ENCODE measurements at places on chromosomes 16 and 17. TPM values are rescaled to one million over a fixed set of nuclear protein-coding genes. Genes with fewer than 3 reads are reported as not detected.

The ADAM11 gene
- 0.14 TPM for total RNA-seq

DNA sequence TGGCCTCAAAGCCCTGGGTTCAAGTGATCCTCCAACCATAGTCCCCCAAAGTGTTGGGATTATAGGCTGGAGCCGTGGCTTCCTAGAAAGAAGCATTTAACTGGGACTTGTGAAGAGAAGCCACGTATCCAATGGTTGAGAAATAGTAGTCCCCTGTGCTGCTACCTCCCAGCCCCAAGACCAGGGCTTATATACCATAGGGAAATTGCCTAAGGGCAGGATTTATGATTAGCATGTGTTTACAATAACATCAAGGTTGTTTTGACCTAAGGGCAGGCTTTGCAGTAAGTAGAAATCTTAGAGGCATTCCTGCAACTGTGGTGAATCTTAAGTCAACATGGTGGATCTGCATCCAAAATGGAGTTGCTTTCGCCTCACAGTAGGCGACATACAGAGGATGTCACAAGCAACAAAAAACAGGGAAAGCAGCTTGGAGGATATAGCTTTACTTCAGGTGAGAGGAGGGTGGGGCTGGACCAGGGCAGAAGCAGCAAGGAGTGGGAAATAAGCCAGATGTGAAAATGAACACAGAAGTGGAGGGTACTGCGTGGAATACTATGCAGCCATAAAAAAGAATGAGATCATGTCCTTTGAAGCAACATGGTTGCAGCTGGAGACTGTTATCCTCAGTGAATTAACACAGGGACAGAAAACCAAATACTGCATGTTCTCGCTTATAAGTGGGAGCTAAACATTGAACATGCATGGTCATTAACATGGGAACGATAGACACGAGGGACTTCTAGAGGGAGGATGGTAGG lies 18.7 kb upstream of the NSMCE1 start:
- no peak for DNase-seq

The ABCA6 gene
- total RNA-seq, result not detected

GRCh38 chr16:3149630-3150345 lies 15.0 kb downstream of the ZNF213 start:
- DNase-seq, result peak; percentile 50

DNA sequence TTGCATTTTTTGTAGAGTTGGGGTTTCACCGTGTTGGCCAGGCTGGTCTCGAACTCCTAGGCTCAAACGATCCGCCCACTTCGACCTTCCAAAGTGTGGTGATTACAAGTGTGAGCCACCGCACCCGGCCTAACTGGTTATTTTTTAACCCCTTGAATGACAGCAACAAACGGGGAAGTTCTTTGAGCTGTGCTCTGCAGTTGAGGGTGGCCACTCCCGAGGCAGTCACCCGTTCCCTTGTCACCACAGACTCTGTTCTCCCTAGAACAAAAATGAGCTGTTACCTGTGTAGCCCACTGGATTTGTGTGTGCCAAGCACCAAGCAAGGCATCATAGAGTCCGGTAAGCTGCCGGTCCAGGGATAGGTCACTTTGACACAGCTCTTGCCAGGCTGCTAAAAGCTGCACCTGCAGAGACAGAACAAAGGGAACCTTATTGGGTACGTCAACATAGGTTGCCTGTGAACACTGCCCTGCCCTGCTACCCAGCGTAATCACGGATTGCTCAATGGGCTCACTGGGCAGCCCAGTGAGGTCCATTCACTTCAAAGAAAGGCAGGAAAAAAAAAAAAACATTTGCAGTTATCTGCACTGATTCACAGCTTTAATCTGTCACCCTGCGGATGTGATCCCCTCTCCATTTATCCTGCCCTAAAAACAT lies 19.6 kb downstream of the COG7 start:
- no peak for DNase-seq

The RHBDF1 gene
- total RNA-seq, result 1.2 TPM

GRCh38 chr17:29566473-29567303 lies at the start of gene ABHD15:
Gene ABHD15, minus strand, starts transcription at chr17:29567037. Its CDS starts 71 bp downstream, at chr17:29566966.
- peak; percentile 70 for DNase-seq

- DNase-seq, result no peak
Observed at GRCh38 chr17:12590417-12590816, 75.3 kb upstream of the MYOCD start.

- no peak for DNase-seq
Observed at GRCh38 chr16:15507301-15507958, 73.0 kb downstream of the BMERB1 start.

- no peak for DNase-seq
Observed at GRCh38 chr16:1422076-1422475, 1.5 kb upstream of the UQCC4 start.

GRCh38 chr16:84595052-84595481 lies 22.8 kb downstream of the COTL1 start:
- no peak for DNase-seq

- DNase-seq, result no peak
Observed at GRCh38 chr16:86212706-86213436, 297.5 kb upstream of the FOXF1 start.

The LRRC37A gene
- 2.9 TPM for total RNA-seq

The HYDIN gene
- total RNA-seq, result not detected

GRCh38 chr16:80029761-80030481 lies 429.4 kb upstream of the MAF start:
- no peak for DNase-seq

GRCh38 chr17:49820773-49821172 lies 27.1 kb downstream of the TAC4 start:
- no peak for DNase-seq

DNA sequence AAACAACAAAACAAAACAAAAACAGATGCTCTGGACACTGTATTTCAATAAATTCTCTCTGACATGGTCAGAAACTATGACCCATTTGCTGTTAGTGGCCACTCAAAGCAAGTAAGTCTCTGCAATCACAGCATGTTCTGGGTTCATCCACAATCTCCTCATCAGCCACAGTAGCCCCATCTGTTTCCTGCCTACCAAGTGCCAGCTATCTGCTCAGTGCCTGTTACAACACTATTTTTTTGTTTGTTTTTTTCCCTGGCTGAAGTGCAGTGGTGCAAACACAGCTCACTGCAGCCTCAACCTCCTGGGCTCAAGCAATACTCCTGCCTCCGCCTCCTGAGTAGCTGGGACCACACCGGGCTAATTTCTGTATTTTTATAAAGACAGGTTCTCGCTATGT lies 137.9 kb downstream of the SOX9 start:
- no peak for DNase-seq

The ZFPM1 gene
- 12.9 TPM for total RNA-seq

All from activated T-helper 2 cell treated with anti-CD3 and anti-CD28 coated beads, Interferon-gamma antibody, Interleukin-2, Interleukin-4, amounts not matched to agents 10 μg/mL and 5 μg/mL and 100 μg/mL, durations not matched to agents 14 hours and 24 hours and 36 hours (primary cell).